ENCODE measurements at places on chromosomes 6 and 20.

GRCh38 chr6:1477432-1478090 is 88.2 kb downstream of the FOXF2 start:
- no peak for DNase-seq

GRCh38 chr6:167015302-167015701 is 16.1 kb downstream of the CEP43 start:
- DNase-seq, result no peak

GRCh38 chr6:2658788-2659187 is 91.9 kb downstream of the MYLK4 start:
- peak; percentile 10 for DNase-seq

DNA sequence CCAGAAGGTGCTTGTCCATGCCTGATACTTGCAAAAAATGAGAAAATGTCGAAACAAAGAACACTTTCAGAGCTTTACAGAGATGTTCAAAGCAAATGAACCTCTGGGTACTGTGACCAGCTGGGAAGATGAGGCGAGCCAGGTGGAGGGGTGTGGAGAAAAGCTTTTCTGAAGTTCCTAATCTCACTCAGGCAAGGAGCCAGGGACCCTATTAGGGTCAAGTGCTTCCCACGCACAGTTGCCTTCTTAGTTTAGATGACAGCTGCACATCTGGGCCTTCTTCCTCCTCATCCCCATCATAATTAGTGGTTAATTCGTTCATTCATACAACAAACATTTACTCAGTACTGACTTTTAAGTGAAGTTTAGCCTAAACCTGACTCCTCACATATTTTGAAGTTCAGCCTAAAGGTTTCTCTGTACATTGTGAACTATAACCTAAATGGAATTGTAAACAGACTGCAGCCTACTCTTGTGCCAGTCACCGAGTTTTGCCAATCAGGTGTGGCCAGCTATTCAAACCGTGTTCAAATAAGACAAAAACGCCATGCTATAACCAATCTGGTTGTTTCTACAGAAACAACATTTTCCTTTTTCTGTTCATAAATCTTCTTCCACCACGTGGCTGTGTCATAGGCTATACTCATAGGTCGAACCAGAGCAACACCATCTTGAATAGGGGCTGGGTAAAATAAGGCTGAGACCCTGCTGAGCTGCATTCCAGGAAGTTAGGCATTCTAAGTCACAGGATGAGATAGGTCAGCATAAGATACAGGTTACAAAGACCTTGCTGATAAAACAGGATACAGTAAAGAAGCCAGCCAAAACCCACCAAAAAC is 19.3 kb upstream of the AHCY start:
- DNase-seq, result no peak

DNA sequence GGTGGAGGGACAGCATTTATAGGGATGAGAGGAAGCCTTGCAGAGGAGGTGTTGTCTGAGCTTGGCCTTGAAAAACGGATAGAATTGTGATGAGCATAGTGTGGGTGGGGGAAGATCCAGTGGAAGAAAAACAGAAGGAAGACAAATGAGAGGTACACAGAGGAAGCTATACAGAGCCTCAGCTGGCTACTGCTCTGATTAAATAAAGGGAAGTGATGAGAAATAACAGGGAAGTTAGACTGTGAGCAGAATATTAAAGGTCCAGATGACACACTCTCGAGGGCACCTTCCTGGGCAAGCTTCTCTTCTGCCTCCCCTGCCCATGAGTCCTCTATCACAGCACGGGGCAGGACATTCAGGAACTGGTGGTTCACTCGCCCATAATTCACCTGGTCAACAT is 182.3 kb downstream of the KIF16B start:
- DNase-seq, result no peak

DNA sequence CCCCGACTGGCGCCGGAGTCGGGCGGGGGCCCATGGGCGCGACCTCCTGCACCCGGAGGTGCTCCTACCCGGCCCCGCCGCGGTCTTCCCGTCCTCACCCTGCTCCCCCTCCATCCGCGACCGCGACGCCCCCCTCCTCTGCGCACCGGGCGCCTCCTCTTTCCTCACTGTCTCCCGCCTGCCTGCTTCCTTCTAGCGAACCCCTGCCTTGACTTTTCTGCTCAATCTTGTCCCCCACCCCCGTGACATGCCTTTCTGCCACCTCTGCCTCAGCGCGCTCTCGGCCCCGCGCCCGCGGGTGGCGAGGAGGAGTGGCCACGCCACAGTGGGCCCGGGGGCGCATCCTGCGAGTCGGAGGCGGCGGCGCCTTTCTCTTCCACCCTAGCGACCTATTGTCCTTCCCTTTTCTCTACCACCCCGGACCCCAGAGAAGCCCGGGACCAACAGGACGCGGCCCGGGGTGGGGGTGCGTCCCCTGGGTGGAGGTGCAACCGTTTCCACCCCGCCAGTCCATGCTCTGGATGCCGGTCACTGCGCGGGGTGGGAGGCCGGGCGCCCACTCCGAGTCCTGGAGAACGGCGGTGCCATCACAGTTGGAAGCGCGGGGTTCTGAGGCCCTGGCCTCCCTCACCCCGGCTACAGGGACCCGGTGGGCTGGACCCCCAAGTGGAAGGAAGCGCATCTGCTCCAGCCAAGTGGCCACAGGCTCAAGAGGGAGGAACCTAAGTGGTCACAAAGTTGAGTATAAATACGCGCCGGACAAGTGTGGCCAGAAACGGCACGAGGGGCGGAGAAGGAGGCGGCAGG is 2.0 kb downstream of the PDE10A start:
- DNase-seq, result no peak

DNA sequence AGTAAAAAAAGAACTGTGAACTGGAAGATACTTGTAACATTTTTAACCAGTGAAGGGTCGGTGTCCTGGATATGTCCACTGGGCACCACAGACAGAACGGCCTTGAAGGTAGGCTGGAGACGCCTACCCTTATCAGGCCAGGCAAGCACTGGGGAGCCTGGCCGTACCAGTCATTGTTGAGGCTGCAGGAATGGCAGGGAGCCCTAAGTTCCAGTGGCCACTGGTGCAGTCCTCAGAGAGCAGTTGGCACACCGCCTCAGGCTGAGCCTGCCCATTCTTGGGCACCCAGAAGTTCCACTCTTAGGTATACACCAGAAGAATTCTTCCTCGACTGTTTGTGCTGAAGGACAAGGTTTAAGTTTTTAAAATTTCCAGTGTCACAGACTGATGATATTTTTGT is 20.5 kb downstream of the DNAJC5 start:
- DNase-seq, result no peak

DNA sequence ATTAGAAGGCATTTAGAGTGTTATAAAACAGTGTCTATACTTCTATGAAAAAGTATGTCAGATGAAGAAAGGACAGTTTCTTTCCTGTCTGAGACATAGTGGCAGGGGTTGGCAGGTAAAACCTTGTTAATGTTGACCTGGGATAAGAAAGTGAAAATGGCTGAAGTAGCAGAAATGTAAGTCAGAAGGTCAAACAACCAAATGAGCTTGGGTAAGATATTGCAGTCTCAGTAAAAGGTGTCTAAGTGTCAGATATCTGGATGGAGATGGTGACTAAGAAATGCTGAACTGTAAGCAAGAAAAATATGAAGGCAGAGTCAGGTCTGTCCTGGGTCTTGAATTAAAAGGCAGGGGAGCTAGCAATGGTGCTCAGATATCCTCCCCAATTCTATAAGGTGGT is 400.3 kb downstream of the CD109 start:
- DNase-seq, result no peak

DNA sequence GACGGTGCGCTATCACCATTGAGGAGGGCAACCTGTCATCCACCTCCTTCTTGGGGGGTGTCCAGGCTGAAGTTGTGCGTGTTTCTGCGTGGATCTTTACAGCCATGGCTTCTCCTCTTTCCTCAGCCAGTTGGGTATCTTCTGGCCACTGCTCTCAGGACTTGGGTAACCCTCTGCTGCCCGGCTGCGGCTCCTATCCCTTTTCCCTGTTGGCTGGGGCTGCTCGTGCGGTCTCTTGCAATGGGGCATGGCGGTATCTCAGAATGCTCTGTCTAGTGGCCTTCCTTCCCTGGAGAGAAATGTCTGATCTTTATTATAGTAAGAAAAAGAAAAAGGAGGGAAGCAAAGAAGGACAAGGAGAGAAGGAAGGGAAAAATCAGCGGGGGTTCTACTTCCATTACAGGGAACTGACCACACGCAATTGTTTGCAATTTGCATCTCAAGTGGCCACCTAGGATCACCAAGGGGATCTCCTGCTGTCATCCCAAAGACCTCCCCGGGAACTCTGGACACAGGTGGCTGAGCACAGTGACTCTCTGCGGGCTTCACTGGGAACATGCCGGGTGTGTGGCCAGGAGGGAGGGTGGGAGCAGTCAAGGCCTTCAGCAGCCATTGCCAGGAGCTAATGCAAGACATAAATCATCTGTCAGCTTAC is 60.8 kb downstream of the NPEPL1 start:
- no peak for DNase-seq

- no peak for DNase-seq
These were observed 554.1 kb downstream of the PRKN start for GRCh38 chr6:162173466-162173865.

DNA sequence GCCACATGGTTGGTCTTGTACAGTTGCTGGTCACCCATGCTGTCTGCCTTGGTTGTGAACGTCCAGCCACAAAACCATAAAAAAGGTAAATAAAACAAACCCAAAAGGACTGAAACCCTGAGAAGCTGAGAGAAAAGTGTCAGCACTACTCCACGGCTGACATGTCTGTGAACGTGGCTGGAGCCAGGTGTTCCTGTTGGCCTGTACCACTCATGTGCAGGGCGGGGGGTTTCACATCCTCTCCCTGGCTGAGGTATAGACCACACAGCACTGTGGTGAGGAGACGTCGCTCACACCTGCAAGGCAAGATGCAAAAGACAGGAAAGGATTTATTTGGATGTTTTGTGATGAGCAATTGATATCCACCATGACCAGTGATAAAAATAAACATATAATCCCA is 51.9 kb upstream of the MRPS10 start:
- no peak for DNase-seq

DNA sequence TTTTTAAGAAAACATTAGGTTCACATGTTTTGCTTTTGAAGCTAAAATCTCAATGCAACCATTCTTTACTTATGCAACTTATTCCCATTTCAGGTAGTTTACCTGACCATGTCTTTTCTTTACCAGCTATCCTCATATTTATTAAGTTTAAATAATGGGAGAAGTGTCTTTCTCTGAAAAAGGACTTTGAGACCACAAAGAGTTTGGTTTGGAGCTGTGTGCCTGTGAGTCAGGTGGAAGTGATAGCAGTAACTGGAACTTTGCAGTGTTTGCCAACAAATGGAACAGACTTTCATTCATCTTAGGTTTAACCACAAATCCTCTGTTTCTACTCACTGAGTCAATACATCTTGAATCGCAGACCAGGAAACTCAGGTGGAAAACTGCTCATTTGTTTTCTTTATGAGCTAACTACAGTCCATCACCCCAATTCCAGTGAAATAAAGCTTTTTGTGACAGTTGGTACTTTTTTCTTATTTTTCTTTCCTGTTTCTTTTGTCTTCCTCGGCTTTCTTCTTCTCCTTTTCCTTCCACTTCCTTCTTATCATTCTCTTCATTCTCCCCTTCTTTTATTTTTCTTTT is 148.3 kb upstream of the RIN2 start:
- no peak for DNase-seq

- DNase-seq, result no peak
These were observed 62.6 kb upstream of the PMEPA1 start for GRCh38 chr20:57772349-57772964.

DNA sequence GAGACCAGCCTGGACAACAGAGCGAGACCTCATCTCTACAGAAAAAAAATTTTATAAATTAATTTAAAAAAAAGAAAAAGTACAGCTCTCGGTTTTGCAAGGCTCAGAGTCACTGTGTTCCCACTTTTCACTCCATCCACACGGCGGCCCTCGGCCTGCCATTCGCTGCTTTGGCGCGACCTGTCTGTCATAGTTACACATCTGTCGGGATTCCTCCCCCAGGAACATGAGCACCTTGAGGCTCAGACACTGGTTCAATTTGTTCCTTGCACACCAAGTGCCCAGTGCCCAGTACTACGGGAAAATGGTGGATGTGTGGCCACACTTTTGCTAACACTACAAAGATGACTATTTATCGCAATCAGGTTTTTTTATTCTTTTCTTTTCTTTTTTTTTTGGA is 8.4 kb downstream of the CTSZ start:
- DNase-seq, result no peak

- DNase-seq, result no peak
These were observed 492.1 kb upstream of the EYS start for GRCh38 chr6:66199171-66199570.

GRCh38 chr6:125844989-125845388 is 54.2 kb downstream of the NCOA7 start:
- no peak for DNase-seq

DNA sequence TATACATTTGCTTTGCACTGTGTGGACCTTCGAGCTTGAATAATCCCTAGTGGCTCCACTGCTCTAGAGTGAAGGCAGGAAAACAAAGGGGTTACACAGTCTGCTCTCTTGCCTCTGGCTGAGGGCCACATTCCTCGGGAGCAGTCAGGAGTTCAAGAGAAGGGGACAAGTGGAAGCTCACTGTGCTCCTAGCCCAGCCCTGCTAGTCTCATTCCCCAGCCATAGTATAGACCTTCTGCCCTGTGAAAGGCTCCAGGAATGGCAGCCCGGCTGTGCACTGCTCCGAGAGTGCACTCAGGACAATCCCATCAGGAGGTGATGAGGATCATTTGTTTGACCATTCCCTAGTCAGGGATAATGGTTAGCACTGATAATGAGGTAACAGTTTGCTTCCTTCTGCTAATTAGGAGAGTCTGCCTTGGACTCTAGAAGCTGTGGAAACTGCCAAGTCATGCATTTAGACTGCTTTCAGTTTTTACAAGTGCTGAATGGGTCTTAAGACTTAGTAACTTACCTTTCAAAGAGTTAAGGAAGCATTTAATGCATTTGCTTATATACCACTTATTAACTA is 8.5 kb downstream of the IYD start:
- DNase-seq, result no peak

DNA sequence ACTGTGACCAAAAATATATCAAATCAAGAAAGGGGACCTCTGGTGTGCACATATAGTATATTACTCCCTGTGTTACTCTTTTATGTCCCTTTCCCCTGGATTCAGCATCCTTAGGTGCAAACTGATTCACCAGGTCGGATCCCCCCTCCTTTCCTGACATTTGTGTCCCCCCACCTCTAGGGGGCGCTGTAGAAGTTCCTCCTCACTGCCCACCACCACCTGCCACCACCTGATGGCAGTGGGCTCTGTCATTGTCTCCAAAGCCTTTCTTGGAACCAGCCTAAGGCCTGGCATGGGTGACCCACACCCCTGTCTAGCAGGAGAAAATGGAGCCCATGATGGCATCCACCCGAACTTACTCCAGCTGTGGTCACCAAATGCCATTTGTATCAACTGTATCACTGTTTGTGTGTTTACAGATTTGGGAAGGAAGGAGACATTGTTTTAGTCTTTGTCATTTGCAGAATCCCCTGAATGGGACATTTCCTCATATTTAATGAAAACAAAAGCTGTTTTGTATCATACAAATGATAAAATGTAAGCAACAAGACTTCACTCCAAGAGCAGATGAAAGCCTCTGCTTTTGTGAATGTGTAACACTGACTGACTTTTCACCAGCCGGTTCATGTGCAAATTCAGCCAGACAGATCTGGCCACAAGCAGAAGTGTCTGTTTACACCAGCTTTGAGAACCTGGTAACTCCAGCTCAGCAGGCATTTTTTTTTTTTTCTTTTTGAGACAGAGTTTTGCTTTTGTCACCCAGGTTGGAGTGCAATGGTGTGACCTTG is 66.2 kb downstream of the ARMC2 start:
- DNase-seq, result peak; percentile 32
